ENCODE measurements at places on chromosomes 1 and 21.

GRCh38 chr21:42560517-42561179 lies 47.0 kb downstream of the SLC37A1 start:
- DNase-seq = no peak

DNA sequence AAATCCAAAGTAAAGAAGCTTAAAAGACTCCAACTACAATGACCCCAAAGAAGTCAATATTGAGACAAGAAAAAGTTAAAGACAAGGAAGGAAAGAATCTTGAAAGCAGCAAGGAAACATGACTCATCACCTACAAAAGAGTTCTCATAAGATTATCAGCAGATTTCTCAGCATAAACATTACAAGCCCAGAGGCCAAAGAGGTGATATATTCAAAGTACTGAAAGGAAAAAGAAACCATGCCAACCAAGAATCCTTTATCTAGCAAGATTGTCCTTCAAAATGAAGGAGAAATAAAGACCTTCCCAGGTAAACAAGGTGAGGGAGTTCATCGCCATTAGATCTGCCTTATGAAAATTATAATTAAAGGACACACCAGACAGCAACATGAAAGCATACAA lies 49.8 kb downstream of the CSMD2 start:
- DNase-seq = peak; percentile 4

- no peak for DNase-seq
Observed at GRCh38 chr1:175155473-175155856, 37.1 kb downstream of the KIAA0040 start.

DNA sequence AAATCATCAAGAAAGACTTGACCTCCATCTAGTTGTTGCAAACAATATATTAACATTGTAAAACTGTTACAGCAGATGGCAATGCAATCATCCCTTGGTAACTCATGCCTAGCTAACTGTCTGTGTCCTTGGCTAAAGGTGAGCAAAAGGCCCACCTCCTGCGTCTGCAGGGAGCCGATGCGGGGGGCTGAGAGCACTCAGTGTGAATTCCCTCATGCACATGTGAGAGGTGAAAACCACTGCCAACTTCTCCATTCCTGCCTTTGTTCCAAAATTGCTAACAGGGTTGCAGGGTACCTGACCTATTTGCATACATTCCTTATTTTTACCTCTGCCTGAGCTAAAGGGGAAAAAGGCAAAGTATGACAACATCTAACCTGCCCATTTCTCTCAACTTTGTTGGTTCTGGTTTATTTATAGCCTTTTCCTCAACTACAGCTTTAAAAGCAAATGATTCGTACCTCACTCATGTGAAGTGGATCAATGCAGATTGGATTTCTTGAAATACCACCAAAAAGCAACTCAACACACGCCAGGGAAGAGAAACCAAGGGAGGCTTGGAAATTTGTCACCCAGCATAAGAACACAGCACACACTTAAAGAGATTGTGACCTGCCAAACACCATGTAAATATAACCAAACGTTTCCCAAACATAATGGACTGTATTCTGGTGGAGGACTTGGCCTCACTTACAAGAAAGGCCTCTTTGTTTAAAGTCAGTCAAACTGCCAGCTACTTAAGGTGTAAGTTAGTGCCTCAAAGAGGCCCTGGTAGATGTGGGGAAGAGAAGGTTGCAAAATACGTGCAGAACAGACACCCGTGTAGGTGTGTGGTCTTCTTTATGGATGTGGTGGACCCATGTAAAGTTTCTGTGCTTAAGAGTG lies 651.0 kb downstream of the SMYD3 start:
- peak; percentile 22 for DNase-seq

GRCh38 chr1:113002297-113002696 lies 46.3 kb upstream of the SLC16A1 start:
- no peak for DNase-seq

- DNase-seq = no peak
Observed at GRCh38 chr1:64608005-64608650, 136.7 kb upstream of the RAVER2 start.

GRCh38 chr1:2459757-2460156 lies 16.3 kb upstream of the PLCH2 start:
- peak; percentile 47 for DNase-seq

GRCh38 chr21:17667256-17667655 lies 54.6 kb upstream of the BTG3 start:
- no peak for DNase-seq

DNA sequence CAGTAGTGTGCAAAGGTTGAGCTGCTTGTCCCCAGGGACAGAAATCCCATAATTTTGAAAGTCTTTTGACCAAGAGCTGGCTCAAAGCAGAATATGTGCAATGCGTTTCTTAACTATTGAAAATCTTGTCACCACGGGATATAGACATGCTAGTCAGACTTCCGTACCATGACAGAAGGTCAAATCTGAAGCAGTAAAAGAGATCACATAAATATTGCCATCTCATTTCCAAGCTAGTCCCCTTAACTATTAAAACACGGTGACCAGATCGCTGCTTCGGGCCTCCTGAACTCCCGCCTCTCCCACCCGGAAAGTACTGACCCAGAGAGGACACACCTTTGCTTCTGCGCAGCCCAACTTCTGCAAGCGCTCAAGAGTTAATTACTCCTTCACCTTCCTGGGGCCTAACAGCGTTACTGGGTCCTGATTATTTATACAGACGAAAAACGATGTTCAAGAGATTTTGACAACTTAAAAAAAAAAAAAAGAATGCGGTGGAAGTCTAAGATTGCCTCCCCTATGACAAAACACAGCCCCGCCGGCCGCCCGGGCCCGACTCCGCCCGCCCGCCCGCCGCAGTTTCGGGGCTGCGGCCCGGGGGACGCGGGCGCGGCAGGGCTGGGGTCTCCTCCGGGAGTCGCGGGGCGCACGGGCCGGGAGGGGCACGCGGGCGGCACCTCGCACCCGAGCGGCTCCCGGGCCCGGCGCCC lies 692 bp downstream of the SORT1 start:
- no peak for DNase-seq

- no peak for DNase-seq
Observed at GRCh38 chr1:117568999-117569398, 36.8 kb upstream of the TENT5C start.

GRCh38 chr1:247905910-247906503 lies 10.6 kb downstream of the OR2W3 start:
- DNase-seq = no peak

- peak; percentile 12 for DNase-seq
Observed at GRCh38 chr1:81666586-81666985, 134.1 kb upstream of the ADGRL2 start.

- peak; percentile 61 for DNase-seq
Observed at GRCh38 chr1:10236405-10237156, 26.2 kb downstream of the KIF1B start.

DNA sequence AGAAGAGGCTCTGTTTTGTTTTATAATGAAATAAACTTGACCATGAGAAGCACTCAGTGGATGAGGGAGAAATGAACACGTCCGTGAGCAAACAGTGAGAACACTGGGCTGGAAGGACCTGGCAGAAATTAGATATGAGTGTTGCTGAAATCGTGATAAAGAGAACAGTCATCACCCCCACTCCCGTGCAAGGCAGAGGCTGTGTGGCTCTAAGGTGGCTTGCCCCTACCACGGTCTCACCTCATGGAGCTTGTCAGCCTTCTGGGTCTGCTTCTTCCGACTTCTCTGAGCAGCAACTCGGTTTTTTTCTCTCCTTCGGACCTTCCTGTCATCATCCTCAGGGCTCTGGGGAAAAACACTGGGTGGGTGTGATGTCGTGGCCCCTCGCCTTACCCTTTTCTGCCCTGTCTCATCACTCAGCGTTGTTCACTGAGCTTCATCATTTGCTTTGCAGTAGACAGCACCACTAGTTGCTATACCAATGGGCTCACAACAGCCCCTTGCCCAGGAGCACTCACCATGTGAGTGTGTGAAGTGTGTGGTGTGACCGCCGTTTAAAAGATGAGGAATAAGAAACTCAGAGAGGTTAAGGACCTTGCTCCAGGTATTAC lies 2.8 kb downstream of the BATF3 start:
- no peak for DNase-seq

GRCh38 chr1:107358619-107359327 lies 217.9 kb downstream of the NTNG1 start:
- no peak for DNase-seq
